ENCODE measurements at places on chromosomes 16 and 17.

DNA sequence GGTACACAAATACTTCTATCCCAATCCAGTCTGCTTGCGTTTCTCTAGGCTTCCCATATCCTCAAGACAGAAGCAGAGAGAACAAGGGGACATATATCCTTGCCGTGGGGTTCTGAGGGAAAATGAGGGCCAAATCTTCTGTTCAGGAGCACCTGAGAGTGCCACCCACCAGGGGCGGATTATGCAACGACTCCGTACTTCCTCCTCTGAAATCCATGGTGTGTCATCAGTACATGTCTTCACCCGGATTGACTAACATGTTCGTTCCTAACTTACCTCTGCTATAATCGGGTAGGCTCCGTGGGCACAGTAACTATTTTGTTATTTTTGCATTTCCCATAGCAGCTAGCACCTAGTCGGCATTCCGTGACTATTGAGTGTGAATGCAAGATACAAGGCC lies 7.8 kb upstream of the ZNF200 start:
- no peak for DNase-seq

GRCh38 chr17:19707728-19708221 lies 8.6 kb downstream of the SLC47A2 start:
- no peak for DNase-seq

GRCh38 chr17:63516910-63517824 lies 6.0 kb upstream of the KCNH6 start:
- DNase-seq, result no peak

- no peak for DNase-seq
These were observed 52.5 kb downstream of the WSB1 start for GRCh38 chr17:27346228-27346899.

GRCh38 chr16:2002406-2003230 lies 7.0 kb downstream of the ZNF598 start:
- DNase-seq, result no peak

GRCh38 chr17:71502443-71502842 lies 618.4 kb upstream of the SOX9 start:
- no peak for DNase-seq

- DNase-seq, result no peak
These were observed 123.8 kb downstream of the FTO start for GRCh38 chr16:53827741-53828140.

DNA sequence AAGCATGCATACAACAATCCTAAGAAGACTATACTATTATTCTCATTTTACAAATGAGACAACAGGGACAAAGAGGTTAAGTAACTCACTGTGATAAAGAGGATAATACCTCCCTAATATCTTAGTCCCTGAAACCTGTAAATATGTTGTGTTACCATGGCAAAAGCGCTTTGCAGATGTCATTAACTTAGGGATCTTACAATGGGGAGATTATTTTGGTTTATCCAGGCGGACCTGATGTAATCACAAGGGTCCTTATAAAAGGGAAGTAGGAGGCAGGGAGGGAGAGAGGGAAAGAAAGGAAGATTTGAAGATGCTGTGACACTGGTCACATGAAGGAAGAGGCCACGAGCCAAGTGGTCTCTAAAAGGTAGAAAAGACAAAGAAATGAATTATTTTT lies 164.7 kb downstream of the CNTNAP4 start:
- DNase-seq, result no peak

DNA sequence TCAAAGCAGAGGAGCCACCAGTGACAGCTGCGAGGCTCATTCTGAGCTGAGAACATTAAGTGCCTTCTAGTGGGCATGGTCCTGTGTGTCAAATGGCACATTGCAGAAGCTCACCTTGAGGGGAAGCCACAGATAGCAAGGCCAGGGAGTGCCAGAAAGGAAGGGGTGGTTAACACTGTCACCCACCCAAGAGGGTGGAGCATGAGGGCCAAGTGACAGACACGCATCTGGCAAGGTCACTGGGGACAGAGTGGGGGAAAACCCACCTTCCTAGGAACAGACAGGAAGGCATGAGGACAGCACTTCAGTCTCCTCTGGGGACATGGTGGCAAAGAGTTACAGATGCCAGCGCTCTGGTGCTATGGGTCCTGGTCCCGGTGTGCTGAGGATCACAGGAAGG lies 22.1 kb downstream of the NUBP1 start:
- DNase-seq, result no peak

Data from erythroblast (primary cell).